ENCODE measurements at places on chromosomes 2 and 18.

DNA sequence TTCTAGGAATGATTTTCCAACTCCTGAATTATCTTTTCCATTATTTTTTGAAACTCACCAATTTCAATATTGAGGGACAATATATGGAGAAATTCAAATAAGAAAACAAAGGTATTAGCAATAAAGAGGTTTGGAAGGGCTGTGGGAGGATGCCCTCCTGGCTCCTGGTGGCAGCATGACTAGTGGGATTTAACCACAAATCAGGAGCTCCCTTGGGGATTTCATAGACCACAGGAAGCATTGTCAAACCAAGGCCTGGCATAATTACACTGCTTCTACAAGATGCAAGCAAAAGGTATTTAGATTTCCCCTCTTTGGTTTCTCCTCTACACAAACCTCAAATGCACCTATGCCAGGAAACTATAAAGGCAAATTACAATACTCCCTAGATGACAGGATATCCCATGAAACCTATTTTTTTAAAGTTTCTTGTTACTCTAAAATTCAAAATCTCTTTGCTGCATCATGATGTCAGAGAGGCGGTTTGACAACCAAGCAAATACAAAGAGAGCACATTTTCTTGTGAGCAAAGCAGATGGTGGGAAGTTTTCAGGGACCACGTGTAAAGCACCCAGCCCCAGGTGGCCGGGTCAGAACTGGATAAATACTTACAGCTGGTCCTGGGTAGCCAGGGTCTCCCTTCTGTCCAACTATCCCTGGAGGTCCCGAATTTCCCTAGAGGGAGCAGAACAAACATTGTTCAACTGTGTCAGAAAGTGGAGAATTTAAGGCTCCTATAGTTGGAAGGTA, 67.9 kb downstream of the COL6A3 start:
- DNase-seq = peak; percentile 80

- no peak for DNase-seq
Observed at GRCh38 chr2:118861242-118861641, 13.8 kb upstream of the EN1 start.

GRCh38 chr18:74190086-74190485, 41.8 kb downstream of the TIMM21 start:
- DNase-seq = no peak

- DNase-seq = no peak
Observed at GRCh38 chr2:129059476-129059875, 740.8 kb upstream of the HS6ST1 start.

- DNase-seq = no peak
Observed at GRCh38 chr18:61248589-61248988, 84.6 kb upstream of the CDH20 start.

DNA sequence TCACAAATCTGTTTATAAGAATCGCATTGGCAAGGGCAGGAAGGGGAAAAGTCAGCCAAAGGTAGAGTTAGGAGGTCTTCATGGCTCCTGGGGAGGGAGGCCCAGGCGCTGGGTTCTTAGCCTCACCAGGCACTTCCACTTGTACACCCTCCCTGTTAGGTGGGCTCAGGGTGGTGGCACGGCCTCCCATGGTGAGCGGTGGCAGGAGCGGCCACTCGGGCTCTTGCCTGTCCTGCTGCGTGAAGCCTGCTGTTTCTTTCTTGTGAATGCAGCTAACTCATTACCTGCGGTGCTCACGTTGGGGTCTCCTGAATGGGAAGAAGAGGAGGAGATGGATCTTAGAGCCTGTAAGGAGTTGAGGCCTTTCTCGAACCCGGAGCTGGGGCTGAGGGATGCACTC, 40.8 kb downstream of the TOGARAM2 start:
- DNase-seq = no peak

GRCh38 chr2:108220191-108220590, 19.6 kb upstream of the SULT1C3 start:
- peak; percentile 77 for DNase-seq

GRCh38 chr18:48137374-48138081, 207.1 kb upstream of the SMAD2 start:
- DNase-seq = no peak

Data from LHCN-M2 (cell line).